ENCODE measurements at places on chromosomes 13 and 19.

DNA sequence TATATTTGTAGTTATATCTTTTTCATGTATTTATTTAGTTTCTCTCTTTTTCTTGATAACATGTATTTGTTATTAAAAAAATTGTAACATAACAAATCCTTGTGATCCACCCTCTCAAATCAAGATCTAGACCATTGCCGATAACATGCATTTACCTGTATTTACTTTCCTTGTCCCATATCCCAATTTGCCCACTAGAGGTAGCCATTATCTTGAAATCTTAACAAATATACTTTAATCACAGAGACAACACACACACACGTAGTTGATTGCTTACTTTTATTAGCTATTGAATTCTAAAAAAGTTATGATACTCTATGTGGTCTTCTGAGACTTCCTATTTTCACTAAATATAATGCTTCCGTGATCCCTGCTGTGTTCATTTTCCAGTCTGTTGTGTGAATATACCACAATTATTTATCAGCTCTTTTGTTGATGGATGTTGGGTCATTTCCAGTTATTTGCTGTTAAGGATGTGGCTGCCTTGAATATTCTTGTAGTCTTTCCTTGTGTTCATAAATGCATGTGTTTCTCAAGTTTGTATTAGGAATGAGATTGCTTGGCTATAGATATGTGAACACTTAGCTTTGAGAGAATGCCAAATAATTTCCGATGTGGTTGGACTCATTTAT is 31.3 kb upstream of the ZMYM2 start:
- DNase-seq, result no peak

GRCh38 chr19:38512277-38512676 is 78.8 kb downstream of the RYR1 start:
- DNase-seq, result no peak

DNA sequence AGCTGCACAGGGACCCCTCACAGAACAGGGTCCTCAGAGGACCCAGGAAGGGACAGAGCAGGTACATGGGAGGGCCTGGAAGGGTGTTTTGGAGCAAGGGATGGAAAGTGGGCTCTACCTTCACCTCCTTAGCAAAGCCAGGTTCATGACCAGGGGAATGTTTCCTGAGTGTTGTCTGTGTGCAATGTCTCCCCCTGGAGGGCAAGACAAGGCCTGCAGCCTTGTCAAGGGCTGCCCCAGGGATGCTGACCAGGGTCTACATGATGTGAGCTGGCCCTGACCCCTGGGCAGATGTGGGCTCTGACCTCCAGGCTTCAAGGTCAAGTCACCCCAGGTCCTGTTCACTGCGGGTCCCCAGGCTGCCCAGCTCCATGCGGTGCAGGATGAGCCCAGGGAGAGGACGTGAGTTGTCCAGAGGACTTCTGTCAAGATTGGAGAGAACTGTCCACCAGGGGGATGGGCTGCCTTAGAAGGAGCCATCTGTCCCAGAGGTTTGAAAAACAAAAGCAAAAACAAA is 1.0 kb upstream of the CEACAM1 start:
- DNase-seq, result peak; percentile 80

DNA sequence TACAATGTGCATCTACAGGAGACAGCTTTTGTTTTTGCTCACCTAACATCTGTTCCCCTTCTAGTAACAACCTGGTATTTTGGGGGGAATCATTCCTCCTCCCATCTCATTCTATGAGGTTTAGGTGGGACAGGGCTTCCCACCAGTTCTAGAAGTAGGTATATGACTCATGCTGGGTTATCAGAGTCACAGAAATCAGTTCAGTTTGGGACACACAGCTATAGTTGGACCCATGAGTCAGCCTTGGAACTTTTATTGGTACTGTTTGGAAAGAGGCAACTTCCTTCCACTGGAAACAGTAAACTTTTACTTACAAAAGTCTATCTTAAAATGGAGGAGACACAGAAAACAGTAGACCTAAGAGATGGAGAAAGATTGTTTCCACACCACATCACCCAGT is 185.5 kb downstream of the DNAJC3 start:
- DNase-seq, result no peak

DNA sequence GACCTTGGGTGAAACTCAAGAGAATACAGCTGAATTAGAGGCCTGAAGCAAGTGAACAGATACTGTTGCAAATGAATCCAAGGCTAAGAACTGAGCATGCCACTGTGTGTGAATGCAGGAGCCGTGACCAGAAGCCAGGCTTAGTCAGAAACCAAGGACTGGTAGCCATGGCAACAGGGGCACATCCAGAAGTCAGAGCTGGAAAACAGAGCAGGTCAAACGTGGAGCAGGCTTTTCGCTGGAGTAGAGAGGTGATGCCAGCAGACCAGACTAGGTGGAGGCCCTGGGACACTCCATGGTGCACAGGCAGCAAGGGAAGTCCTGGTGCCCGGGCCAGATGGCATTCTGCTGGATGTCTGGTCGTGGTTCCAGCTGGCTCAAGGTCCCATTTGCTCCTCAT is 564.1 kb downstream of the PCDH9 start:
- peak; percentile 14 for DNase-seq

DNA sequence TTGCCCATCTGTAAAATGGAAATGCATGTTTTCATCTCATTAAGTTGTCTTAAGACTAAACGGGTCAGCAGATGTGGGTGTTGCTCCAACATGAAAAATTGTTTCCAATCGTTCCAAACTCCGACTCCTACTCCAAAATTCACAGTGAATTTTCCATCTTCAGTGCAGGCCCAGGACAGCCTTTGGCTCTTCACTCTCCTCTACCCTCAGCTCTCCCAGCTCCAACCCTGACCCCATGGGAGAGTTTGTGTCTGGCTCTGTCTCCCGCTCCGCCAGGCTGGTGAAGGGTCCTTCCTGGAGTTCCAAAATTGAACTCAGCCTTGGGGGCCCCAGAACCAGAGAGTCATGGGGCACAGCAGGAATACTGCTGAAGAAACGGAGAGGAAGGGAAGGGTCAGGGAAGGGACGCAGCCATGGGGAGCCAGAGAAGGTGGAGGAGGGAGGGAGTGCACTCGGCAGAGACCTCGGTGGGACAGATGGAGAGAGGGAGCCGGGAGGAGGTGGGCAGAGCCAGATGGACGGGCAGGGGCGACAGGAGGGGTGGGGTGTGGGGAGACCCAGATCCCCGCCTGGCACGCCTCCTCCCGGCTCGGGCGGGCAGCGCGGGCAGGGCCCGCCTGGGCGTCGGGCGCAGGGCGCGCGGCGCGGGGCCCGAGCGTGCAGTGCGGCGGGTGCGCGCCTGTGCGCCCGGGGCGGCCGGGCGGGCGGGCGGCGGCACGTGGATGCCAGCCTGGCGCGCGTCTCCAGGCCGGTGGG is 45.6 kb downstream of the CELF5 start:
- no peak for DNase-seq

- DNase-seq, result no peak
These were observed 21.8 kb downstream of the CCDC8 start for GRCh38 chr19:46391296-46392251.

GRCh38 chr19:44476559-44477408 is 23.5 kb downstream of the ZNF180 start:
- DNase-seq, result no peak
